ENCODE measurements at places on chromosomes 3 and 15.

DNA sequence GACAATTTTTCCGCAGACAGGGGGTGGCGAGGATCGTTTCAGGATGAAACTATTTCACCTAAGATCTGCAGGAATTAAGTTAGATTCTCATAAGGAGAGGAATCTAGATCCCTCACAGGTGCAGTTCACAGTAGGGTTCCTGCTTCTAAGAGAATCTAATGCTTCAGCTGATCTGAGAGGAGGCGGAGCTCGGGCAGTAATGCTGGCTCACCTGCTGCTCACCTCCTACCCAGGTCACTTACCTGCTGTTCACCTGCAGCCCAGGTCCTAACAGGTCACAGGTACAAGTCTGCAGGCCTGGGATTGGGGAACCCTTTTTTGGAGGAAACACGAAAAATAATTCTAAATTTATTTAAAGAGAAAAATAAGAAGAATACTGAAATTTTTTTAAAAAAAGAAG lies 406.8 kb downstream of the MCTP2 start:
- DNase-seq = no peak

- no peak for DNase-seq
These were observed 438.4 kb downstream of the OCA2 start for GRCh38 chr15:27660676-27661075.

DNA sequence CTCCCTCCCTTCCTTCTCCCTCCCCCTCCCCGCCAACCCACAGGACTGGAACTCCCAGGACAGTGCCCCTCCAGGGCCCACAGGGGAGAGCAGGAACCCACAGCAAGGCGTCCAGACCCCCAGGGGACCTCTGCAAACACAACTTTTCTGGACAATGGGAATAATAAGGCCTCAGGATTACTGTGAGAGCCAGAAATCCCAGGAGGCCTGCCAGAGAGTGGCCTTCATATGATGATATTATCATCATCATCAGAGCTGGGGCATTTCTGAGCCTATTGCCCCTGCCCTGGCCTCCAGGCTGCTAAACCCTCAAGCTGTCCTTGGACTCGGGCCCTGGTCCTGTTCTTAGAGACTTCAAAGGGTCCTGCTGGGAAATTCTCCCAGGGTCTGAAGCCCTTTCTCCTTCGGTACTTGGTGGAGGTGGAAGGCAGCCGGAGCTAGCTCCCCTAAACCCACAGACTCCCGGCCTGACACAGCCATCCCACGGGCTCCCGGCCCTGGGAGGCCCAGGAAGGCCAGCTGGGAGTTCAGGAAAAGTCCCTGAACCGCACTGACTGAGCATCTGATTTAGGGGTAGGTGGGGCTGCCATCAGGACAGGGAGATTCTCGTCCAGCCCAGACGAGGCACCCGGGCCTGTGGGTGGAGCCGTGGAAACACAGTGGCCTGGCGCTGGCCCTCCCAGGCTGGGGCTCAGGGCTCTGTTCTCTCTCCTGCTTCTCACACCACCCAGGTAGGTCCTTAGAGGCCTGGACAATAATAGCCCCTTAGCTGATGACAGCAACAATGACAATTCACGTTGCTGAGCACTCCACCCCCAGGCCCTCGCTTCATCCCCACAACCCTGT lies 4.9 kb downstream of the CALML4 start:
- no peak for DNase-seq

GRCh38 chr3:188299068-188299467 lies 145.1 kb downstream of the LPP start:
- no peak for DNase-seq

GRCh38 chr3:16770792-16771191 lies 114.0 kb upstream of the PLCL2 start:
- DNase-seq = no peak

DNA sequence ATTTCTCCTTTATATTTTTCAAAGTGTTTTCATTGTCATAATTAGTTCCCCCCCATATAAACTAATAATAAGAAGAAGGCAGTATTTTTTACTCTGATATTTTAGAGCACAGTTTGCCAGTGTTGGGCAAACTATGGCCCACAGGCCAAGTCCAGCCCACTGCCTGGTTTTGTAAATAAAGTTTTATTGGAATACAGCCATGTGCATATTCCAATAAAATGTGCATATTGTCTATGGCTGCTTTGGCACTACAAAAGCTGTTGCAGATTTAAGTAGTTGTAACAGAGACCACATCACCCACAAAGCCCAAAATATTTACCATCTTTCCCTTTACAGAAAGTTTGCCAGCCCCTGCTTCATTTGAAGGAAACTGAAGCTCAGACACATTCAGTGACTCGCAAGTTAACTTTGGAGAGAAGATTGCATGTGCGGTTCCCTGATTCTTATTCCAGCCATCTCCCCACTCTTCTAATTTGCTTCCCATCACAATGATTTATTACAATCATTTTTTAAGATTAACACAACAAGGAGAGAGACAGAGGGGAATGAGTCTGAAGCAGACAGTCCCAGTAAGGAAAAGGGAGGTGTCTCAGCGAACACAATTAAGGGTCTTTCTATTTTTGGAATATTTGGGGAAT lies 48.9 kb downstream of the RFTN1 start:
- no peak for DNase-seq

GRCh38 chr15:38129531-38130204 lies 123.0 kb upstream of the SPRED1 start:
- DNase-seq = peak; percentile 94

- DNase-seq = no peak
These were observed 31.0 kb upstream of the ADAMTS17 start for GRCh38 chr15:100372739-100373119.

GRCh38 chr3:22121068-22121701 lies 370.2 kb upstream of the ZNF385D start:
- no peak for DNase-seq

DNA sequence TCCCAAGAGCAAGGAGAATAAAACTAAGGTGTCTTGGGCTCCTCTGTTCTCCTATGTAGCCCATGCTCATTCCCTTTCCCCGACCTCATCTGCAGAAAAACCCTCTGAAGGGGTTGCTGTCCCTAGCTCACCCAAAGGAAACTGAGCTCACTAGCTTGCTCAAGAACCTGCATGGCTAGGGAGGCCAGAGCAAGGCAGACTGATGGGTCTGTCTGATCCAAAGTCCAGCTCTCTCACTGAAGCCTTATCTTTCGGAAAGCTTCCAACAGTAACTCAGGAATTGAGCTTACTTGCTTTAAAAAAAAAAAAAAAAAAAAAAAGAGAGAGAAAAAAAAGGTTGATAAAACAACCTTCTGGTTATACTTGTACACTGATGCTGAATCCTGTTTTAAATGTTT lies 141.4 kb upstream of the TOPAZ1 start:
- DNase-seq = no peak

- DNase-seq = no peak
These were observed 1.7 kb downstream of the PLA2G4D start for GRCh38 chr15:42092398-42093318.

DNA sequence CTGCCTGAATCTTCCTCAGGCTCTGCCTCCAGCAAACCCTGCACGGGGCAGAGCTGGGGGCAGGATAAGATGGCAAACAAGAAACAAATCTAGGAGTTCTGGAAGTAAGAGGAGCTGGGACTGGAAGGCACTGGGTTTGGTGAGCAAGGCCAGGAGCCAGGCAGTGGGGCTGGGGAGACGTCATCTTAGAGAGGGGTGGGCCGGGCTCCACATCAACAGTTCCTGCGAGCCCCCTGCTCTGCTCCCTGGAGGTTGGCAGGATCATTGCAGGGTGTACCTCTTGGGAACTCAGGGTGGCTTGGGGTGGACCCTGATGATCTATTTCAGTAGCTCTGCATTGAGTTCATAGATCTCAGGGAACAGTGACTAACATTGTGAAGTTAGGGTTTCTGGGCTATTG lies 87.3 kb upstream of the PRR23E start:
- DNase-seq = no peak

DNA sequence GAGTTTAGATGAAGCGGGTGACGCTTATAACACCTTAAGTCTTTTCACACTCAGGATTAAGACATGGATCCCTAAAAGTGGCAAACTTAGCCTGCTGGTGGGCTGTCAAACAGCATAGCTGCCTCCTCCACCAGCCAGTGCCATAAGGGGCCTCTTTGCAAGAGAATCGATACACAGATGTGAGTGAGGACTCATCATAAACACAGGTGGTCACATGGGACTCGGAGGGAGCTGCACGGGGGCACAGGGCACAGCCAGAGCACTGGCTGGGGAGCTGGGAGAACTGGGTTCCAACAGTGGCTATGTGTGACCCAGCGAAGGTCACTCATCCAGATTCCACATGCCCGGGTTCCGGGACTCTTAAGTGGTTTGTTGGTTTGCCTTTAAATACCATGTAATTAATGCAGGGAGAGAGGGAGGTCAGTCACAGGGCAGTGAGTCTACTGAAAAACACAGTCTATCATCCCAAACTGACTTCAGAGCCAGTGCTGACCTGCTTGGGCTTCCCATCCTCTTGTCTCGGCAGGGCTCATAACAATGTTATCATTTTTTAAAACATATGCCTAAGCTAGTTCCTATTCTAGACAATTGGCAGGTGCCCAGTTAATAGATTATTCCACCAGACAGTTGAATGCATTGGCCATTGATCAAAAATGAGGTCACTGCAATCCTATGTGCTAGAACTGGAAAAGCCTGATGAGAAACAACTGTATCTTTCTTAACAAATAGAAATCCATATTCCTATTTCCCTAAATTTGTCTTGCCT lies 51.8 kb downstream of the SLC12A8 start:
- no peak for DNase-seq

GRCh38 chr15:93072411-93073394 lies 16.3 kb downstream of the RGMA start:
- DNase-seq = peak; percentile 74

DNA sequence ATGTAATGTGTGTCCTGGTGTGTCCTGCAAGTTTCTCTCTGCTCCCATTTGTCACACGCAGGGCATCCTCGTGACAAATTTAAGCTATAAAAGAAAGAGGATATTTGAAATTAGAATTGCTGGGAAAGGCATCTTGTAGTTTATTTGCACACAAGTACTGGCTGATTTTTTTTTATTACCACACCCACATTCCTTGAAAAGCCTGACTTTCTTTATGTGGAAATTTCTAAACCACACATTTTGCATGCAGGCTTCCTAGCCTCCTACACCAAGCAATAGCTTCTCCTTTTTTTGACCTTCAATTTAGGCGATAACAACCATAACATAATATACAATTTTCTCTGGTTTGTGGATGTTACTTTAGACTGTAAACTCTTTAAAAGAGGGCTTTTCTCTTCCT lies 126.1 kb downstream of the SERPINI1 start:
- DNase-seq = no peak

DNA sequence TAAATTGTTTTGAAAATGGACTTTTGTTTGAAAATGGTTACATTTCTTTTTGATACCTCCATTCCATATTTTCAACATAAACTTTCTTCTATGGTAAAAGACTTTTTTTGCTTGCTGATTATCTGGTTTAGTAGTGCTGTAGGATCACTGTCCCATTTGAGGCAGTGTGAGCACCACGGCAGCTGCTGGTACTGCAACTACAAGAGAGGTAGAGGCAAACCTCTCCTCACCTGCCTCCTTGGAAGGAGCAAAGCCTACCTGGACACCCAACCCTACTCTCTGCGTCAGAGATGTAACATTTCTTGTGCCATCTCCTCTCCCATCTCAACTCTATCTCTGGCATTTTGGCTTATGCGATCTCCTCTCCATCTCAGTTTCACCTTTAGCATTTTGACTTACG lies 460.1 kb downstream of the SHQ1 start:
- no peak for DNase-seq

DNA sequence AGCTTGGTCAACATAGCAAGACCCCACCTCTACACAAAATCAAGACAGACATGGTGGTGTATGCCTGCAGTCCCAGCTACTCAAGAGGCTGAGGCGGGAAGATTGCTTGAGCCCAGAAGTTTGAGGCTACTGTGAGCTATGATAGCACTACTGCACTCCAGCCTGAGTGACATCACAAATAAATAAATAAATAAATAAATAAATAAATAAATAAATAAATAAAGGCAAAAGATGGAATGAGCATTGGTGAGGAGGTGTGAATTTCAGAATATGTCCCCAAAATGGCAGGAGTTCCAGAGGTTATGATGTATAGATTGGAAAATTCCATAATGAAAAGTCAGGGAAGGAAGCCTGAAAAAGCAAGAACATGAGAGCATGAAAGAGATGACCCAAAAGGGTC lies 249.9 kb downstream of the MEX3B start:
- DNase-seq = no peak

- DNase-seq = peak; percentile 91
These were observed 31.8 kb downstream of the CCNL1 start for GRCh38 chr3:157127831-157128767.

DNA sequence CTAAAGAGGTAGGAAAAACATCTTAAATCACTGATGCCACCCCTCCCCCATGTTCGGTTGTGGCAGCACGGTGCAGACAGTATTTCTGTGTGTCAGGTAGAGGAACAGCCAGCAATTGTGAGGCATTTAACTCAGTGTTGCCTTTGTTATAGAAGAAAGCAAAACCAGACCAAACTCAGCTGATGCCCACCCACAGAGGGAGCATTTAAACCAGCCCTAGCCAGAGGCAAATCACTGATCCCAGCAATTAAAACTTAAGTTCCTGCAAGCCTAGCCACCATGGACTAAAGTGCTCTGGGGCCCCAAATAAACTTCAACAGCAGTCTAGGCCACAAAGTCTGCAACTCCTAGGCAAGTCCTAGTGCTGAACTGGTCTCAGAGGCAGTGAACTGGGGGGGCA lies 94.5 kb downstream of the CFAP20DC start:
- no peak for DNase-seq

GRCh38 chr3:24850245-24850644 lies 355.6 kb upstream of the THRB start:
- DNase-seq = no peak

DNA sequence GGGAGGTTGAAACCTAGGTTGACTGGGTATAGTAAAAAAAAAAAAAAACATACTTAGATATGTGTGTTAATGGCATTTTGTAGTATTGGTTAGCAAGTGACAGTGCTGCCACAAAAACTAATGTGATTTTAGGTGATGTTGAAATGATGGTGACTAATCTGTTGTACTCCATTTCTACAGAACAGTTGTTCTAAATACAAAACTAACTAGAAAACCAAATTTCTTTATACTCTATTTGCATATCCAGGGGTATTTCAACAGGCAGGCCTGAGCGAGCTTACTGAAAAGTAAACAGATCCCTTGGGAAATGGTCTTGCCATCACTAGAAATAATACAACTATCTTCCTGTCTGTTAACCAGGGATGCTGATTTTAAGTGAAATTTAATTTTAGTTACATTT lies 20.5 kb downstream of the TSC22D2 start:
- no peak for DNase-seq
